NK-92 treated with Interleukin-12 subunit alpha and Interleukin-12 subunit beta, amount 100 ng/mL, for 24 hours (cell line): ENCODE measurements at places on chromosomes 6 and 20.

GRCh38 chr6:111265842-111266241 lies 178.5 kb downstream of the SLC16A10 start:
- no peak for DNase-seq

- DNase-seq = no peak
Measured at GRCh38 chr6:153449279-153449678, 318.2 kb upstream of the RGS17 start.

GRCh38 chr6:47785182-47785581 lies 3.4 kb downstream of the OPN5 start:
- no peak for DNase-seq

- DNase-seq = no peak
Measured at GRCh38 chr6:11828262-11828870, 49.8 kb upstream of the ADTRP start.

- no peak for DNase-seq
Measured at GRCh38 chr6:25035512-25036435, 100.0 kb upstream of the RIPOR2 start.

DNA sequence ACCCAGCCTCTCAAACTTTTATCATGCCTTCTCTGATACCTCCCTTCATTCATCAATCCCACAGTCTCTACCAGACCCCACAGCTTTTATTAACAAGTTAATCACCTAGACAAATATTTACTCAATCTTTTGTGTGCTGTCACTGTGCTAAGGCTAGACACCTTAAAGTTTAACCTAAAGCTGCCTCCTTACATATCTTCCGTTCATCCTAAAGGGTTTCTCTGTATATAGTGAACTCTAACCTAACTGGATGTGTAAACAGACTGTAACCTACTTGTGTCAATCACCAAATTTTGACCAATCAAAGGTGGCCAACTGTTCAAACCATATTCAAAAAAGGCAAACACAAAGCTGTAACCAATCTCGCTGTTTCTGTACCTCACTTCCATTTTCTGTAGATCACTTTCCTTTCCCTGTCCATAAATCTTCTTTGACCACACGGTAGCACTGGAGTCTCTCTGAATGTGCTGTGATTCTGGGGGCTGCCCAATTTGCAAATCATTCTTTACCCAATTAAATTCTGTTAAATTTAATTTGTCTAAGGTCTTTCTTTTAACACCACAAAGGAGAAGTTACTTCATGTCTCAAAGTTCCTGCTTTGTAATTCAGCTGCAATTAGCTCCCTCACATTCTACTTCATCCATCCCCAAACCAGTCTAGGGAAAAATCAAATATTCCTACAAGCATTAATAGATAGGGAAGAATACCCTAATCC lies 72.5 kb downstream of the ARHGAP18 start:
- DNase-seq = no peak

- DNase-seq = no peak
Measured at GRCh38 chr20:17538517-17539170, 7.5 kb upstream of the BFSP1 start.
